T-helper 22 cell (primary cell): ENCODE measurements at places on chromosomes 6 and 20.

DNA sequence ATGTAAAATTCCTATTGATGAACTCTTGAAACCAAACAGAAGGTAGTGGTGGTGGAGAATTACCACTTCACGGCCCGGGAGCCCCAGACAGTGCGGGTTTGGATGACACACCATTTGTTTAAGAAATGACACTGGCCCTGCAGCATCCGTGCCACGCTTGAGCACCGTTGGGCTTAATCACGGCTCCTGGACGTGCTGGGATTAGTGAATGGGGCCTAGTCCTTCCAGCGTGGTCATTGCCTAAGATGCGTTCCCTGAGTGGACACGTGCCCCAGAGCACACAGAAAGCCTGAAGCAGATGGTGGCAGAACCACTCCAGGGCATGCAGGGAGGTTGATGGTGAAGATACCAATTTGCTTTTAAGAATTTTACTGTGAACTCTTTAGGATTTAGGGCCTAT is 14.5 kb downstream of the STX16 start:
- DNase-seq, result no peak

DNA sequence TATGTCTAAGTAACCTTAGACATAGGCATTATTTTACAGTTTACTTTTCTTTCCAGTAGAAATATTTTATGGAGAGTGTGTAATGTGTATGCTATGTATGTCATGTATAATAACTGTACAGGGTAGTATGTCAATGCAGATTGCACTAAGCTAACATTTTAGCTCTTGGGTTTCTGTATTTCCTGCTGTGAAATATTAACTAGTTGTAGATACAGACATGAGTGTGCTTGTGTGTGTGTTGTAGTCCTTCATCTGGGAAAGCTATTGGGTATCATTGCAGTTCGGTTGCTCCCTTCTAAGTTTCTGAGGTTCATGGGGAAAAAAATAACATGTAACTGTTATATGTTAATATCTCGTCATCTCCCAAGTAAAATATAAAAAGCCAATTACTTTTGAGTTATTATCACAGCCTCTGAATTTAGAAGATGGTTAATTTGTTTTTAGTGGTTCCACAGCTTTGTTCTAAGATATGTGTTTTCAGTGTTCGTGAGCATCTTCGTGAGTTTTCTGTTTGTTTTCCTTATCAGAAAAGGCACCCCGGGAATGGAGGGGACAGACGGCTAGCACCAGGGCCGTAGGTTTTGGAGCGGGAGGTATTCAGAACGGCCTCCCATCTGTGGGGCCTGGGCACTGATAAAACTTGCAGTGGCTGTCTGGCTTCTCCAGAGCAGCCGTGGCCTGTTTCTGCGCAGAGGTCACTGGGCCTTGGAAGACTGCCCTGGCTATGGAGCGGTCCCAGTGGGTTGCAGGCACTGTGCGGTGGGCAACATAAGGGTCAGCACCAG is 215.0 kb downstream of the ARID1B start:
- no peak for DNase-seq

- DNase-seq, result no peak
Measured at GRCh38 chr6:41967312-41968287, 26.0 kb upstream of the CCND3 start.

DNA sequence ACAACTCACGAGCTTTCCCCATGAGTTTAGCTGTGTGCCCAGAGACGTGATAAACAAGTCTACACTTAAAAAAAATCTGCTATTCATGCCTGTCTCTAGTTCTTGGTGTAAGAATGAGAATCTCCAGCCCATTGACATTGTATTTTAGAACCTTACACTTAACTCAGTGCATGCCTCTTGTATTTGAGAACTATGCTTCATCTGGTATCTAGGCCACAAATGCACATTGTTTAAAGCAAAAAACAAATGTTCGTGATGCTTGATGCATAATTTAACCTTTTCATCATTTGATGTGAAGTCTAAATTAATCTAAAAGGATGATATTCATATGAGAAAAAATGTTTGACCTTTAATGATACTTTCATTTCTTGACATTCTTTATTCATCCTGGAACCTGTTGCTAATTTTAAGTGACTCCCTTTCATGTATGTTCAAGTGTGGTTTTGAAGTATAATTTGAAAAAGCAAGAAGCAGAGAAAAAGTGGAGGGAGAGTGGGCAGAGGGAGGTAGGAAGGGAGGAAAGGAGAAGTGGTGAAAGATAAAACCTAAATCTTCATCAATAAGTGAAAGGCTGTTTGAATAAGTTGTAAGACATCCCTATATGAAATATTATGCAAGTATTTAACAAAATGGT is 116.9 kb downstream of the PFDN4 start:
- DNase-seq, result no peak

DNA sequence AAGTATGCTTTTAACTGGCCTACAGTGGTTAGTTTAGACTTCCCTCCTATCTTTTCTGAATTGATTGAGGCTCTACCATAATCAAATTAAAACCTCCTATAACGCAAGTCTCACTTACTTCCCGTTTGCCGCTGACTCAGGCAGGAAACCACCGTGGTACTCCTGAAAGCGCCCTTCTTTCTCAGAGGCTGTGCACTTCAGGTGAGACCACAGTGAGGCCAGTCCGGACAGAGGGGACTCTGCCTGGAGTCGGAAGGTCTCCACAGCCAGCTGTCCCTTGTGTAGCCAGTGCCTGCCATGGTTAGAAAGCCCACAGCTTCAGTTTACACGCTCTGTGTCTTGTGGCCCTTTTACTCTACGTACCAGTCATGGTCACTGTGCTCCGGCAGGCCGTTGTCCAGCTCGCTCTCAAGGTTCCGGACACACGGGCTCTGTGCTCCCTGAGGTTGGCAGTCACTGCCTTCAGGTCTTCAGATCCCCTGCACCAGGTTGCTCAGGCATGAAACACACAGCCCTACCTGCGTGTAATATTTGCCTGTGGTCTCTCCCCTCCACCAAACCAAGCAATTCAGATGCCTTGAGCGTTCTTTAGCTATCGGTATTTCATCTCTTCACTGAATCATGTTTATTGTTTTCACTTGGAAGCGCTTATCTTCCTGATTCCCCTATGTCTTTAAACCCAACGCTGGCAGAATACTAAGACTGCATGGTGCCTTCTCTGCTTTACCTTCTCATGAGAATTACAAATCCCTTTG is 178.8 kb downstream of the SMOC2 start:
- no peak for DNase-seq

DNA sequence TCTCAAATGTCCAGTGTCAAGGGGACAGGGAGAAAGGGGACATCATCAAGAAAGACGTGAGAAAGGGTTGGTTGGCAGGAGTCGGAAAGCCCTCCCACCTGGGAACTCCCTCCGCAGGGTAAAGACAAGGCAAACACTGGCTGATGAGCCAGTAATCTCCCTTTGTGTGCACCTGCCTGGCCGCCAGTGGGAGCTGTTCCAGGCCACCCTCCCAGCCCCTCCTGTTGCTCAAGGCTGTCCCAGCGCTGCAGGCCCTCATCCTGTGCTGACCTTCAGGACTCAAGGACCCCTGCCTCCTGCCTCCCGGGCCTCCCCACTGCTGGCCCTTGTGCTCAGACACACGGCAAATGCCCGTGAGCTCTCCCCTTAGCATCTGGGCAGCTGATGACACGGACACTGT is 7.4 kb downstream of the FRMD1 start:
- no peak for DNase-seq

DNA sequence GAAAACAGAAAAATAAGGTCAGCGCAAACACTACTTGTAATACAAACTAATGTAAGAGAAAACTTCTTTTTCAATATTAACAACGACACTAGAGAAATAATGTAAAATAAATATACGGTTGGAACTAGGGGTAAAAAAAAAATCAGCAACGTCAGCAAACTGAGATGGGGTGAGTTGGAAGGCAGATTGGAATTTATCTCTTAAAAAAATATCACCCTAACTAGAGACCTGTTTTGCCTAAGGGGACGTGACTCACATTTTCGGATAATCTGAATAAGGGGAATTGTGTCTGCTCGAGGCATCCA is 705 bp upstream of the UTRN start:
- DNase-seq, result no peak

GRCh38 chr6:90369024-90369519 is 72.4 kb upstream of the BACH2 start:
- DNase-seq, result no peak

DNA sequence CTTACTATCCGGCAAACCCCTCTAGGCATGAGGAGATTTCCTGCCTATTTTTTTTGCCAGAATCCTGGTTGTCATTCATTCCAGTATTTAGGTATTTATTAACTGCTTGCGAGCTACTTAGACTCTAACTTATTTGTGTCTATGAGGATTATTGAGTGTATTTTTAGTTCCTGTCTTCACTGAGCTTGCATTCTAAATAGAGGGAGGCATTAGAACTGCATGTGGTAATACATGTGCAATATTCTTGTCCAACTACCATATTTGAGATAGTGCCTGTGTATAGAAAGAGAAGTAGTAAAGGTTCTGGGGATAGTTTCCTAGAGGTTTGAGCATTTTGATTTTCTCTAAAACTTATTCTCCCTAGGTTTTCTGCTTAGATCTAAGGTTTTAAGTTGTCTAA is 308.9 kb downstream of the EYA4 start:
- no peak for DNase-seq

DNA sequence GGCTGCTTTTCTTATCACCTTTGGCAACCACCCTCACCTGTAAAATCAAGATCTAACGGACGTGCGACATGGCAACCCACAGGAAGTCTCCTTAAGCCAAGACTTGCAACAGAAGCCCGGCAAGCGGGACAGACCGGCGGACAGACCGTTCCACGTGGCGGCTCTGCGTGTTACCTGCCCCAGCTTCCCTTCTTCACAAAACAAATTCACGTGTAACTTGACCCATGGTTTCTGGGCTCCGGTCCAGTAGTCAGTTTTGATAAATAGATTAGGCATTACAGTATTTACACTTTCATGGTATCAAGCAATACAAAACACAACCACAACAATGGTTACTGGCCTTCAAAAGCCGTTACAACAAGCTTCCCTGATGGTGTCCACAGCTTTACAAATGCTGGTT is 133.8 kb downstream of the PRND start:
- DNase-seq, result no peak

DNA sequence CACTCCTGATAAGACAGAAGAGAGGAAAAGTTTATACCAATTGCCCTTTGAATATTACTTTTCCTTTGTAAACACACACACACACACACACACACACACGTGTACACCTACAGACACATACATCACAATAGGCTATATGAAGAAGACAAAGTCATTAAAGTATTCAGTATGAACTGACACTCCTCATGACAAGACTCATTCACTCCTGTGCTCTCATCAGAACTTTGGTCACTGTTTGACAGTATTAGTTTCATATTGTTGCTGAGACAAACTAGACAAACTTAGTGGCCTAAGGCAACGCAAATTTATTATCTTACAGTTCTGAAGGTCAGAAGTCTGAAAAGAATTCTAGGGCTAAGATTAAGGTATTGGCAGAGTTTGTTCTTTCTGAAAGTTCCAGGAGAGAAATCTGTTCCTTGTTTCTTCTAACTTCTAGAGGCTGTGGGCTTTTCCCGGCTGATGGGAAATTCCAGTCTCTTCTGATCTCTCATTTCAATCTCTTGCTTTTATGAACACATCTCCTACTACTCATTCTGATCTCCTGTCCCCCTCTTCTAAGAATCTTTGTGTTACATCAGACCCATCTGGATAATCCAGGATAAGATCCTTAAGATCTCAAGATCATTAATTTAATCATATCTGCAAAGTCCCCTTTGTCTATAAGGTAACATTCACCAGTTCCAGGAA is 171.3 kb downstream of the HACE1 start:
- DNase-seq, result no peak

DNA sequence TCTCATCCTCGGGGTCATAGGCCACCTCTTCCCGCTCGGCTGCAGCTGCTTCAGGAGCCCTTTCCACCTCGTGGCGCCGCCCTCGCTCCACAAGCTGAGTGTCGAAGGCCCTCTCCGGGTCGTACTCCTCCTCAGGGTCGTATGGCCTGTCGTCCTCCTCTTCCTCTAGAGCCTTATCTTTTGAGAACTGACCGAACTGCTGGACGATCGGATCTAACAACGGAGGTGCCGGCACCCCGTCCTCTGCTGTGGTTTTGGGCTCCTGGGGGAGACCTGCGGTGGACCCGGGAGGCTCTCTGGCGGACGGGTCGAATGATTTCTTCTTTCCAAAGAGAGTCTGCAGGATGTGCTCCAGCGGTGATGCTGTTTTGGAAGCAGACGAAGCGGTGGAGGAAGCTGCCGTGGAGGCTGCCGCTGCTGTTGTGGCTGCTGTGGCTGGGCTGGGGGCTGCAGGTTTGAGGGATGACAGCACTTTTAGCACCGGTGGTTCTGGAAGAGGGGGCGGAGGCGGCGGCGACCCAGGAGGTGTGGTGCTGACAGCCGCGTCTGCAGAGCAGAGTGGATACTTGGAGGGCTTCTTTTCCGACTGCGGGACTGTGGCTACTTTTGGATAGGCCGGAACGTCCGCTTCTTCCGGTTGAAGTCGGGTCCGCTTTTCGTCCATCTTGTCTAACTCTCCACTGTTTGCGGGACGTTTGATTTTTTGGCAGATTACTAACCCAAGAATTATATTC is 20.2 kb upstream of the TCFL5 start:
- DNase-seq, result no peak
